ENCODE measurements at places on chromosomes 1 and 21.
A peak's percentile ranks its signal among the peaks of the same experiment; 100 is the strongest.

DNA sequence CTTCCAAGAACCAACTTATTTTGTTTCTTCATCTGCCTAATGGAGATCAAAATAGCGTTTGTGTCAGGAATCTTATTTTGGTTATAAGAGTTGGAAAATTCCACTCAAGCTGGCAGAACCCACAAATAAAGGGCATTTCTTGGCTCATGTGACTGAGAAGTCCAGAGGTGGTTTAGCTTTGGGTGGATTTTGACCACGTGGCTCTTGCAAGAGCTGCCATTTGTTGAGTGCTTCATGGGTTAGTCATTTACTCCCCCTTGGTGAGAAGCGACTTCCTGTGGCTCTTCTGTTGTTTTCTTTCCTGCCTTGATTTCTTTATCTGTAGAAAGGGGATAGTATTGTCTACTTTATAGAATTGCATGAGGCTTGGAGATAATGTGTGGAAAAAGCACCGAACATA lies 9.5 kb upstream of the RNF186 start:
- no peak for DNase-seq

DNA sequence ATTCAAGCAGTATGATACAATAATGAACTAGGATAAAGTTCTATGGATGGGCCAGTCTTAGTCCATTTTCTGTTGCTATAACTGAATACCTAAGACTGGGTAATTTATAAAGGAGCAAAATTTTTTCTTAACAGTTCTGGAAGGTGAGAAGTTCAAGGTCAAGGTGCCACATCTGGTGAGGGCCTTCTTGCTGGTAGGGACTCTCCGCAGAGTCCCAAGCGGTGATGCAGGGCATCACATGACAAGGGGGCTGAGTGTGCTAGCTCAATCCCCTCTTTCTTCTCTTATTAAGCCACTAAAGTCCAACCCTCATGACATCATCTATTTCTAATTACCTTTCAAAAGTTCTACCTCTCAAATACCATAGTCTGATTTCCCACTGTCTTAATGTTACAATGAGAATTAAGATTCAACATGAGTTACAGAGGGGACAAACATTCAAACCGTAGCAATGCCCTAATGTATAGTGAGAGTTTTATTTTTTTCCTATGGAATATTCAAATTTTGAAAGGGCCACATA lies 92.2 kb upstream of the QSOX1 start:
- DNase-seq = no peak

DNA sequence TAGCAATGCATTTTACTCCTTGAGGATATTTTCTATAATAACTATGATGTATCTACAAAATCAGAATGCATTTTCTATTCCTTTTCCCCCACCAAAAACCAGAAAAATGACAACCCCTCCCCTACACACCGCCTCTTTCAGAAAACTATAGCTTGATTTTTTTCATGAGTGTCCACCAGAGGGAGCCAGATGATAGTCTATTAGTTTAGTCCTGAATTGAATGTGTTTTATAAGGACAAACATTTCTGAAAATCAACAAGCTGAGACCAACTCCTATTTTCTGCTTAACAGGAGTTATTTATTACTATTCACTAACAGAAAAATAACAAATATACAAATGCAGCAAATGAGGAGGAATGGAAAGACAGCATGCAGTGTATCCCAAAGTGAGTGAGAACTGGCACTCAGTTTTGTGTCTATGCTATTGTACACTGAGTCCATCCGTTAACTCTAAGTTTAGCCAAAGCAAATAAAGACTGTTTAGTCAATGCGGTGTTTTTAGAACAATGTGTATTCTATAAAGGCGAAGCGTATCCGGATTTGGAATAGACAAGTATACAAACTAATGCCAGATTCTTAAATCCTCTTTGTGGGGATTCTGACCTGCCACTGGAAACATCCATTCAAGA lies 182.6 kb downstream of the VAV3 start:
- DNase-seq = peak; percentile 91

DNA sequence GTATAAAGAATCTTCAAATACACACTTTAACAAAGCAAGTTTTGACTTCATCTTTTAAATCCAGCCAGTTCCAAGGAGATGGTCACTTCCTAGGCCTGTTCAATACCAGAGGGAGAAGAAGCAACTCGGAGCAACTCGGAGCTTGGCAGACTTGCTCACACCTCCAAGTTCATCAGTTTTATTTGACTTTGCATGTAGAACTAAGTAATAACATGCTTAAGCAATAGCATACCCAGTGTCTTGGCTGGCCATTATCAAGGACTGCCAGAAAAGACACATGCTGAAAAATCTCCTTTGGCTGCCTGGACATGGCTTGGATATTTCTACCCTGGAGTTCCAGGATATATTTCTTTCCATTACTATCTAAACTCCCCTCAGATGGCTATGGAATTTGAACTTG lies 52.6 kb downstream of the GNG12 start:
- DNase-seq = no peak

DNA sequence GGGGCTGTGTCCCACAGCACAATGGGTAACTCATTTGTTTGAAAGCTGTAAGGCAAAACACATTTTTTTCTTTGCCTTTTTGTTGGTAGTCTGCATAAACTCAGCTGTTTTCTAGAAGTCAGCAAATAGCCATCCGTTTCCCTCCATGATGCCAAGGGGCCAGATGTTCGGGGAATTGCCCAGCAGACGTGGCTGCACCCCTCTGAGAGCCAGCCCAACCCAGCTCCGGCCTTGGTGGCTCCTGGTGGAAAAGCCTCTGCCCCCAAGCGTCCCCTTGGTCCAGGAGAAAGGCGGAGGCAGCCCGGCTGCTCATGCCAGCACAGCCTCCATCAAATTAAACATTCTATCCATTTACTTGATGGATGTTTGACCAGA lies 58.4 kb upstream of the ADARB1 start:
- no peak for DNase-seq

DNA sequence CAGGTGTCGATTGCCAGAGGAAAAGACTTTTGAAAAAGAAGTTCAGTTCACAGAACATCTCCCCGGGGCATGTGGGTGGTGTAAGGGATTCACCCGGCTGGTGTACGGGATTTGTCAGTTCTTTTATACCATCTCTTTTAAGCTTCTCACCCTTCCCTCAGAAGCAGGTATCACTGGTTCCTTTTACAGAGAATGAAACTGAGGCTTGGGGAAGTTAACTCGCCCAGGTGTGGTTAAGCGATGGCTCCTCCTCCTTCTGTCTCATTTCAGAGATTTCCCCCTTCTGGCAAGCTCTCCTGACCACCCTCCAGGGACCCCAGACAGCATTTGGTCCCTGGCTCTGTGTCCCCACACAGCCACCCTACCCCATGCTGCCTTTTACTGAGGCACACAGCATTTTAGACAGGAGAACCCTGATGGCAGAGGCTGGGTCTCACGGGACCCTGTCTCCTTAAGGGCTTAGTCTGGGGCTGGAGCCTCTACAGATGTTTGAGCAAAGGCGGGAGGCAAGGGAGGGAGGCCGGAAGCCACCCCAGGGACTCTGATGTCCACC lies 2.8 kb upstream of the ECE1 start:
- no peak for DNase-seq

DNA sequence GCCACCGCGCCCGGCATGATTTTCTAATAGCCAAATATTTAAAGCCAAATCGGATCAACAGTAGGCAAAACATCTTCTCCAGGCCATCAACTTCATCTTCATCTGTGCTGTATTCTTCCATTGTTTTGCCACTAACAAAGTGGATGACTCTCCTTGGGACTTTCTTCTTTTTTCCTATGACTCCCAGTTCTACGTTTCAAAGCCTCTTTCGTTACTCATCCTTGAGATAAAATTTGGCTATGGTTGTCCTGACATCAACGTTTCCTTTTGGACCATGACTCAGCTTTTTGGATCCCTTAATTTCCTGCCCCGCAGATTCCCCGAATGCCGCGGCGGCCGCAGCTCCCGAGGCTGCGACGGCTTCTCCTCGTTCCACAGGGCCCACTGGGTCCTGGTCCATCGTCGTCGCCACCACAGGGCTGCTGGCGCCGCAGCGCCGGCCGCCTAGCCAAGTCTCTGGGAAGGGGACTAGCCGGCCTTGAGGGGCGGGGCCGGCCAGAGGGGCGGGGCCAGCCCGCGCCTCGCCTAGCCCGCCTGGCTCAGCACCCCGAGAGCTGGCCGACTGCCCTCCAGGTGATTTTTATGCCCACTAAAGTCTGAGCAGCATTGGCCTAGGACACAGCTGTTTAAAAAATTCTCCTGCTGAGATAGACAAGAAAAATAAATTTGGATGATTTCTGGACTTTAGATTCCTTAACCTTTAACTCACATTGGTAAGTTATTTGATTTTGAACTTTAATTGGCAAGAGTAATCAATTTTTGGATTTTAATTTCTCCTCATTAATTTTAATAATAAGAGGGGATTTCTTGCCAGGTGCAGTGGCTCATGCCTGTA lies 93.9 kb downstream of the ADCY10 start:
- peak; percentile 60 for DNase-seq

- peak; percentile 49 for DNase-seq
Measured at GRCh38 chr1:218964471-218965185, 209.1 kb upstream of the LYPLAL1 start.

GRCh38 chr1:7011826-7012225 lies 226.6 kb downstream of the CAMTA1 start:
- no peak for DNase-seq

DNA sequence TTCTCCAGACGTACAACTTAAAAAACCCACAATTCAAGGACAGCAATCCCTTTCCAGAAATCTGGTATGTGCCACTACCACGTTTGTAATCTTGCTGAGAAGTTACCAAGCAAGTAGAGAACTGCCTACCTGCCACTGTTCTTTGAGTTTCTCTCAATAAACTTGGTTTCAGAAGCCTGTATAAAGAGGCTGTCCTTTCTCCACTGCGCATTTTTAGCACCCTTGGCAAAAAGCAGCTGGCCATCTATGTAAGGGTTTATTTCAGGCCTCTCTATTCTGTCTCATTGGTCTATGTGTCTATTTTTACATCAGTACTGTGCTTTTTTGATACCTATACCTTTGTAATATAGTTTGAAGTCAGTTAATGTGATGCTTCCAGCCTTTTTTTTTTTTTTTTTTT lies 665.1 kb upstream of the BRINP3 start:
- no peak for DNase-seq

DNA sequence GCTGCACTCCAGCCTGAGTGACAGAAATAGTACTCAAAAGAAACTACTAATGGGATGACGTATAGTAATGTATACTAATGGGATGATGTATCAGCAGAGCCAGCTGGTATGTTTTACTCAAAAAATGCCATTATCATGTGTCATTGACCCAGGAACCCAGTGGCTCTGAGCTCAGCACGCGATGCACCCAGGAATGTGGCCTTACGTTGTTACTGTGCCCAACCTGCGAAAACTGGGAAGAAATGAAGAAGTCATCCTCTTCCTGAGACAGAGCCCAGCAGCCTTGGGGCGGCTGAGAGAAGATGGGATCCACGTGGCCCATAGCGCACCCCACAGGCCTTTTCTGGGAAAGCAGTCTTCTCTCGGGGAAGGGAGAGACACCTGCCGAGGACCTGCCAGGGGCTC lies 8.8 kb downstream of the UBE2J2 start:
- no peak for DNase-seq

DNA sequence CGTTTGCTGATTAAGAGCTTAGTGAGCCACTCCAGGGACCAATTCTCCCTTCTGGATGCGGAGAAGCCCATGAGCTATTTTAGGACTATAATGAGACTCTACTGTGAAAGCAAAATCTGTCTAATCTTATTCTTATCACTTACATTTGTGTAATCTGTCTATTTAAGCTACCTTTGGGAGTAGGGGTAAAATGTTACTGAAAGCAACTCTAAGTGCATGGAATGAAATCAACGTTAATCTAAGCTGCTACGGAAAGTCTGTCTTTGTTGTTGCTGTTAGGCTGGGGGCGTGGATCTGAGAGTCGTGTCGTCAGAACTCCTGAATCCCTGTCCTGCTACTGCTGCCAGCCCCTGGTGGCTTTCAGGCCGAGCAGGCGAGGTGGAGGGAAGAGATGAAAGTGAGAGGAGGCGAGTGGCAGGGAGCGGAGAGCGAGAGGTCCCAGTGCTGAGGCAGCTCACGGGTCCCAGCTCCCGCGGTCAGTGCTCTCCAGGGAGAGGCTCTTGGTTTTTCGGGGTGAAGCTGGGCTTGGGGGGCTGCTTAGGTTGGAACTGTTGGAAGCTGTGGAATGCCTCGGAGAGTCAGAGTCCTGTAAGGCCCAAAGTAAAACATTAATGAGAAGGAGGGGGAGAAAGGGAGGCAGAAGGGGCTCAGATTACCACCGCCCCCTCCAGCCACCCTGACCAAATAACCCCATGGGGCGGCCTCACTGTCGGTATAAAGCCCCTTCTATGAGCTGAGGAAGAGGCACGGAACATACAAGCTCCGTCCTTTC lies 53.9 kb downstream of the COQ8A start:
- peak; percentile 72 for DNase-seq

DNA sequence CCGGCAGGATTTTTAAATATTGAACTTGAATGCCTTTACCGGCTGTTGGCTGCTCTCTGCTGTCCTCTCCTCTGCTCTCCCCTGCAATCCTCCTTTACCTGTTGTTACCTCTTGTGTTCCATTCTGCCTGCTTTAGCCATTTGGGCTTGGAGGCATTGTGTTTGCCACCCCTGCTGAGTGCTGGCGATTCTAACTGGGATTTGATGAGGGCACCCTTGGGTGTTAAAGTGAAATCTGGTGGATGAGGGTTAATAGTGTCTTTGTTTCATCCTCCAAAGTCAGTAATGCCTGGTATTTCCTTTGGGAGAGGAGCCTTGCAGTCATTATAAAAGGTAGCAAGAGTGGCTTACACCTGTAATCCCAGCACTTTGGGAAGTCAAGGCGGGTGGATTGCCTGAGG lies 9.9 kb downstream of the SZRD1 start:
- no peak for DNase-seq

DNA sequence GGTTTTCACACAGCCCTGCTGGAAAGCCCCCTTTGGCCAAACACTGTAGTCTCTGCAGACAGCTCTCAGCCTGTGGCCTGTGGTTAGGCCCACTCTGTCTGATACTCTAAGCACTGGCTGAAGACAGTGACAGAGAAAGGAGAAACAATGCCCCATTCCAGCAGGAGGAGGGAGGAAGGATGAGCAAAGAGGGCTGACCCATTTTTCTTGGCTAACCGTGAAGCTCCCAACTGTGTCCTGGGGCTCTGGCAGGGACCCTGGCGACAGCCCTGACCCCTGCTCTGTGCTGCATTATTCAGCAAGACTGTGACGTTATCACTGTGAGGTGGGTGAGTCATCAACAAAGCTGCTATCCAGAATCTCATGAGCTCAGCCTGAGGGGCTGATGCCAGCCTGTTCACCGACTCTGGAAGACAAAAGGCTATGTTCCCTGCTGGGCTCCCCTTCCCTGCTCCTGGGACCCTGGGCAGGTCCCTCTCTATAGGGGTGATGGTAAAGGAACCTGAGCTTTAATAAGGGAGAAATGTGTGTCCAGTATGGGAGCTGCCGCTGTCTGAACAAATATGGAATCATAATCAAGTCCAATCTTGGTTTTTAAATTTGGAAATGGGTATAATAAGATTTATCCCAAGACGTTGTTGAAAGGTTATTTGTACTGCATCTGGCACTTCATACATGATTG lies 107.0 kb downstream of the RHOU start:
- no peak for DNase-seq
